Nephron progenitor cell (in vitro differentiated cells): ENCODE measurements at places on chromosomes 5 and 9.

GRCh38 chr5:114237766-114238165, 124.1 kb upstream of the KCNN2 start:
- DNase-seq, result no peak

- DNase-seq, result no peak
Observed at GRCh38 chr5:104265531-104266140, 703.0 kb upstream of the NUDT12 start.

- peak; percentile 76 for DNase-seq
Observed at GRCh38 chr9:83706676-83707517, 861 bp downstream of the UBQLN1 start.

- DNase-seq, result peak; percentile 58
Observed at GRCh38 chr9:129336601-129337331, 158.7 kb upstream of the IER5L start.

DNA sequence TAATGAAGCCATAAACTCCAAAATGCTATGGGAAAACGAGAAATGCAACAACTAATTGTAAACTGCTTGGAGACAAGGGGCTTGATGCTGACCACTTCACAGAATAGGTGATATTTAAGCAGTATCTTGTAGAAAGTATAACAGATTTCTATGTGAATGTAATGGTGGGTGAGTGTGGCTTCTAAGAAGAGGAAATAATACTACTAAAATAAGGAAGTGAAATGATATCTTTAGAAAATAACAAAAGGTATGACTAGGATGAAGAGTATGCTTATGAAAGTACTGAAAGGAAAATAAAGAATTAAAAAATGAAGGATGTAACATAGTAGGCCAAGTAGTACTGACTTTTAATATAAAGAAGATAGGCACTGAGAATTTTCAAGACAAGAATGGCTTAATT, 94.2 kb downstream of the AGTPBP1 start:
- no peak for DNase-seq

DNA sequence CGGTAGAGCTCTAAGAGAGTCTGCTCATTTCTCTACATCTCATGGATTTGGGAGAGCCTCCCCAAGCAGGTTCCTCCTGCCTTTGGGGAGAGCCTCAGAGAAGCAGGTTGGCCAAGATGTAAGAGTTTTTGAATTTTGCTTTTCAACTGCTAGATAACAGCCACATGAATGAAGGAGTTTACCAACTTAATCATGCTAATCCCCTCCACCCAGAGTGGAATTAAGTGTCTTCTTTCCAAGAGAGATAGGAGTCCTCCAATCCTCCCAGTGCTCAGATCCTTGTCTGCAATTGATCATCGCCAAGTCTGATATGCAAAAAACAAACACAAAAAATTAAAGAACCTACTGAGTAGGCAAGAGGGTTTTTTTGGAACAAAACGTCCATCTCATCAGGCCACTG, 99.4 kb upstream of the MAP3K1 start:
- no peak for DNase-seq

- no peak for DNase-seq
Observed at GRCh38 chr5:112653638-112654205, 84.0 kb upstream of the APC start.
